ENCODE measurements at places on chromosomes 4 and X.

DNA sequence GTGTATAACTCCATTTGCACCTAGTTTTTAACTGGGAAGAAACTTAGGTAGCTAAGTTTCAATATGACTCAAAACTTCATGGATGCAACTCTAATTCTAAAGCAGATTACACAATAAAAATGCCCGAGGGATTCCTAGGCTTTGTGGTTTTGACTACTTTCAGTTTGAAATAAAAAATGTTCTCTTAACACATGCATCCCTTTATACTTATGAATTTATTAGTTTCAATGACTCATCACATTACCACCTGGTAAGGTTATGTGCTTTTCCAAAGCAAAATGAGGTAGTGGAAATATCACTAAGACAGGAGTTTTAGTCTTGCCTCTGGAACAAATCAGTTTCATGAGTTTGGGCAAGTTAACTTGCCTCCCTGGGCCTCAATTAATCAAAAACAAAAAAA lies 125.5 kb downstream of the OPHN1 start:
- DNase-seq, result peak; percentile 75

DNA sequence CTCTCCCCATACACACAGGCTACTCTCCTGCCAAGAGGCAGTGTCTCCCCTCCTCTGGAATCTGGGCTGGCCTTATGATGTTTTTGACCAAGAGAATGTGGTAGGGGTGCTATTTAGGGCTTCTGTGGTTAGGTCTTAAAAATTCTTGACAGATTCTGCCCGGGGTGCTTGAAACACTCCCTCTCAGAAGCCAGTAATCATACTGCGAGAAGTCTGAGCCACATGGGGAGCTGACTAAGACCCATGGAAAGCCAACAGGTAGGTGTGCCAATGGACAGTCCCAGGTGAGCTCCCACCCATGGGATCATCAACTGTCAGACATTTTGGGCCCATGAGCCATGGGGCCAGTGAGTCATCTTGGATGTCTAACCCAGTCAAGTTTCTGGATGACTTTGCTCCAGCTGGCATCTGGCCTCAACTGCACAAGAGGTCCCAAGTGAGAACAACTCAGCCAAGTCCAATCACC lies 315.7 kb downstream of the FBXW7 start:
- DNase-seq, result peak; percentile 11

- DNase-seq, result no peak
These were observed 39.0 kb downstream of the FAM53A start for GRCh38 chr4:1644891-1645657.

DNA sequence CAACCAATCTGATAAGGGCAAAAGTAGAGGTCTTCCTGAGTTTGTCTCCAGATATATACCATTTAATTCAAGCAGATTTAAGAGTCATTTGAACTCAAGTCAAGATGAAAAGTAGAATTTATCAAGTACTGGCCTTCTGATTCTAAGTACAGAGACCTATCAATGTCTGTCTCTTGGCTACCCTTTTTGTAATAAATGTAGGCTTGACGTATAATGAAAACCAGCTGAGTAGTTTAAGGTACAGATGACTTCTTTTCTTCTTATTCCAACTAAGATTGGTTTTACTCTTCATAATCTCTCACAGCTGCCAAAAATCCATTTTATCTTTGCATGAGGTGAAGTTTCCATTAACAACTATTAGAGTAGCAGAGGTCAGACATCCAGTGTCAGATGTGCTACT lies 867.6 kb downstream of the FAT4 start:
- DNase-seq, result no peak

DNA sequence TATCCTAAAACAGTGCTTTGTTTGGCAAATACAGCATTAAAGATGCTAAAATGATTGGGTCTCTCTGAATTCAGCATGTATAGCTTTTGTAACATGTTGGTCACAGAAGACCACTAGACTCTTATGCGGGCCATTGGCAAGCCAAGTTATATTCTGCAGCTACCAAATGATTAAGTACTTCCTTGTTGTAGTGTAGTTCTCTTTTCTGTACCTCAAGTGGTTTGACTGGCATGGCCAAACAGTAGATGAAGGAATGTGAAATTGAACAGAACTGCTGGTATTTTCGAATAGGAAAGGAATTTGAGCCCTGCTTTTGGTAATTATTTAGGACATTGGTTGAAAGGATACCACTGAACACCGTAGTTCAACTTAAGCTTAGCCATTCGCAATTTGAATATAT lies 193.9 kb upstream of the GPC4 start:
- DNase-seq, result no peak

- peak; percentile 85 for DNase-seq
These were observed 123.9 kb downstream of the MID1 start for GRCh38 chrX:10496345-10496965.

- peak; percentile 45 for DNase-seq
These were observed 85.9 kb downstream of the MAOA start for GRCh38 chrX:43741843-43742573.

- no peak for DNase-seq
These were observed 8.3 kb upstream of the ZXDB start for GRCh38 chrX:57583477-57583876.

GRCh38 chrX:47610511-47610910 lies 9.1 kb downstream of the SYN1 start:
- no peak for DNase-seq

- no peak for DNase-seq
These were observed 128.1 kb downstream of the PTTG2 start for GRCh38 chr4:38088321-38088720.

DNA sequence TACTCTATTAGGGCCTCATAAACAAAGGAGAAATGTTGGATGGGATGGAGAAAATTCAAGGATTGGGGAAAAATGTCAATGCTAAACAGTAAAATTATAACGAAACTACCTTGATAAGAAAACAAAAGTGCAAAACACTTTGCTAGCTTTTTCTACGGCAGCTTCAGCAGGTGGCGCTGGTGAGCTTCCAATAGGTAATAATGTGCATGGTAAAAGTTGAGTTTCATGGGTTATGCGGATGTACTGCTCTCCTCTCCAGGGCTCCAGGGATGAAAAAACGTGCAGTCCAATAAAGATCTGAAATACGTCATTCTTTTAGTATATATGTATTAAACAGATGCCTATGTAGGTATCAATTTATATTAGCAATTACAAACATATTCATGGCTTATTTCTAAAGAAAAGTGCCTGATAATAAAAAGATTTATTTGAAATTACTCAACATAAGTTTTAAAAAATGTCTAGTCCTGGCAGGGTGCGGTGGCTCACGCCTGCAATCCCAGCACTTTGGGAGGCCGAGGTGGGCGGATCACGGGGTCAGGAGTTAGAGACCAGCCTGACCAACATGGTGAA lies 239.6 kb downstream of the GRXCR1 start:
- DNase-seq, result peak; percentile 64

- no peak for DNase-seq
These were observed 27.1 kb upstream of the PDZD4 start for GRCh38 chrX:153857348-153857903.

DNA sequence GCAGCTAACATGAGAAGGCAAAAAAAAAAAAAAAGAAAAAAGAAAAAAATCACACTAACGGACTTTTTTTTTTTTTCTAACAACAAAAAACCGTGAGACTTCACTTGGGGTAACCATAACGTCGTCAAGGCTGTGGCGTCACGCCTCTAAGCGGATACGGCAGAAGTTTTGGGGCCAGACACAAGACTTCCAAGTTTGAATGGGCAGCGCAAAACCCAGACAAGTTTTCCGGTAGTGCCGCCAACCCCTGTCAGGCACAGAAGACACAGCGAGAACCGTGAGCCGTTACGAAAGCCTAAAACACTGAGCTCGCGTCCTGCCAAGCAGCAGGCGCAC lies 556 bp upstream of the SMARCA5 start:
- DNase-seq, result no peak

- no peak for DNase-seq
These were observed 11.5 kb upstream of the CAMK2D start for GRCh38 chr4:113773014-113773413.

- no peak for DNase-seq
These were observed 52.9 kb upstream of the LIMCH1 start for GRCh38 chr4:41485041-41485440.

GRCh38 chrX:42107495-42108488 lies 184.4 kb upstream of the CASK start:
- no peak for DNase-seq

DNA sequence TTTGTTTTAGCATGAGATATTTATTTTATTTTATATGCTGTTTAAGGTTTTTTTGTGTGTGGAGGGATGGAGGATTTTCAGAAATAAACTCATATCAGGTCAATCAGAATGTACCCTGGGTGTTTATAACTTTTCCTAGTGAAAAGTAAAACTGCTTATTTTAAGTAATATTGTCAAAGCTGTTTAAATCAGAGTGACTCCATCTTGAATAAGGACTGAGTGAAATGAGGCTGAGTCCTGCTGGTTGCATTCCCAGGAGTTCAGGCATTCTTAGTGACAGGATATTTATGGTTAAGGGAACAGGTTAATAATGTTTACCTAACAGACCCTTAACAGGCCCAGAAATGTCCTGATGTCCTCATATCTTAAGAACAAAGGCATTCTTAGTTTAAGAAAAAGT lies 1160.9 kb upstream of the PCDH7 start:
- DNase-seq, result no peak

- DNase-seq, result no peak
These were observed 2.2 kb downstream of the GPR78 start for GRCh38 chr4:8582436-8582835.

DNA sequence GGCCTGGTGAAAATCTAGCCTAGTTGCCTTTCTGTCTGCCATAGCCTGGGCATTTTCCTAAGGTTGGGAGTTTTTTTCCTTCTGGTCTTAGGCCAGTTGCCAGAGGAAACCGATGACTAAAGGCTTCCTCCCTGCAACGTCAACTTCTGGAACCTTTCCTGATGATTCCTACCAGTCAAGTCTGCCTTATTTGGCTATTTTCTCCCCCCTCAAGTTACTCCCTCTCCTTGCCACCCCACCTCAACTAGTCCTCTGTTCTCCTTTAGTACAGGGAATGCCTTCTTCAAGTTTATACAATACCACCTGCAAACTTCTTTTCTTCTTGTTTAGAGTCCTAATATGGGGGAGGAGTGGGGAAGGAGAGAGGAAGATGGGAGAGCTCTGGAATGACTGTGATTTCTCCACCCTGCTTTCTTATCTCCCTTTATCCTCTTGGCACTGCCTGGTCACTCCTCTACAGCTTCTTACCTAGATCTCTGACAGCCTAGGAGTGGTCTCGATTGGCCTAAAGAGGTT lies 10.6 kb downstream of the MSN start:
- DNase-seq, result peak; percentile 94

- peak; percentile 79 for DNase-seq
These were observed 147.9 kb downstream of the CHIC2 start for GRCh38 chr4:53916431-53916889.

- no peak for DNase-seq
These were observed 178.7 kb upstream of the FAT1 start for GRCh38 chr4:186902361-186902760.

DNA sequence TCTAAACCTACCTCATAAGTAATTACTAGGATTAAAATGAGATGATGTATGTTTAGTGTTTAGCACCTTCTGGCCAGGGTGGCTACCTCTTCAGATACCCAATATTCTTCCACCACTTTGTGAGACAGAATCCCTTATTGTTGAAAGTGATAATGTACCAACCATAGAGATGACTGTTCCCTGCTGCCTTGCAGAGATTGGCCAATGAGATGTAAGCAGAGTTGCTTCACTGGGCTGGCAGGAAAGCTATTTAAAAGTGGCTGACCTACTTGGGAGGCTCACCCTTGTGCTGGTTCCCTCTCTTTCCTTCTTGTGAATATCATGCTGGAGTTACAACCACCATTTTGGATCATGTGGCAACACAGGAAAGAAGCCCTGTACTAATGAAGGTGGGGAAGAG lies 58.9 kb downstream of the TMEM154 start:
- no peak for DNase-seq

- DNase-seq, result no peak
These were observed 102.1 kb downstream of the ITIH6 start for GRCh38 chrX:54695816-54696487.

- peak; percentile 40 for DNase-seq
These were observed 43.9 kb upstream of the GEMIN8 start for GRCh38 chrX:14073556-14073955.

DNA sequence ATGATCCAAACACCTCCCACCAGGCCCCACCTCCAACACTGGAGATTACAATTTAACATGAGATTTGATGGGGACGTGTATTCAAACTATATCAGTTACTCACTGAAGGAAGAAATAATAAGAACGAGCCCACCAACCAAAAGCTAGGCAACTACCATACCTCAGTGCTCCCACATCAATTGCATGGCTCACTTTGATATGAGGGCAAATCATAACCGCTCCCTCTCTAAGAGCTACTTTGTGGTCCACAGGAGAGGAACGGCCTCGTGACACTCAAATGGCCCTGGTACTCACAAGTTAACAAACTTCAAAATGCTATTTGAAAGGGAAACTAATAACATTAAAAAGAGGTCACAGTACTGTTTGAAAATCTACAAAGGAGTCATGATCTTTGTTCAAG lies 170.7 kb upstream of the SLC7A11 start:
- no peak for DNase-seq

- peak; percentile 0 for DNase-seq
These were observed 298.4 kb upstream of the MAOA start for GRCh38 chrX:43357741-43358140.
